Stimulated activated CD8-positive, alpha-beta memory T cell treated with anti-CD3 and anti-CD28 coated beads, Interleukin-7, amount 100 ng/mL, for 1 hour (primary cell): ENCODE measurements at places on chromosomes 4 and X.

DNA sequence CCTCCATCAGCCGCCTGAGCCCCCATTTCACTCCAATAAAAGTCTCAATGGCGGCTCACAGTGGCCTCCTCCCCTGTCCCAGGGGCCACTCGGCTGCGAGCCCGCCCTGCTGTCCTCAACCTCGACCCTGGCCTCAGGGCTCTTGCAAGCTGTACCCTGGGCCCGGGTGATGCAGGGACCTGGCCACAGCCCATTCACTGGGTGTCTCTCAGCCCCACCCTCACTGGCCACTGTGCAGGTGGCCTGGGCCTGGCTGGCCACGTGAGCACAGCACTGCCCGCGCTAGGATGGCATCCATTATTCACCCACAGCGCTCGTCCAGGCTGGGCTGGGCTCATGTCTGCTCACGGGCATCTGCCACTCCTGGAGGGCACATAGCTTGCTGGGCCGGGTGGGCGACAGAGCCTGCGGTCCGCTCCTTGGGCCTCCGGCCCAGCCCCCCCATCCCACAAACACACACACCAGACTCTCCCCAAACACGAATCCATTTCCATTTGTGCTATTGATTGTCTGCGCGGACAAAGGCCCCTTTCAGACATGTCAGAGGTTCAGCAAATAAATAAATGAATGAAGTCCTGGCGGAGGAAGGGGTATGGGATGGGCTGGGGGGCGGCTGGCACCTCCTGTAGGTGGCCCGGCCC, 16.5 kb upstream of the FGFR3 start:
- no peak for DNase-seq

DNA sequence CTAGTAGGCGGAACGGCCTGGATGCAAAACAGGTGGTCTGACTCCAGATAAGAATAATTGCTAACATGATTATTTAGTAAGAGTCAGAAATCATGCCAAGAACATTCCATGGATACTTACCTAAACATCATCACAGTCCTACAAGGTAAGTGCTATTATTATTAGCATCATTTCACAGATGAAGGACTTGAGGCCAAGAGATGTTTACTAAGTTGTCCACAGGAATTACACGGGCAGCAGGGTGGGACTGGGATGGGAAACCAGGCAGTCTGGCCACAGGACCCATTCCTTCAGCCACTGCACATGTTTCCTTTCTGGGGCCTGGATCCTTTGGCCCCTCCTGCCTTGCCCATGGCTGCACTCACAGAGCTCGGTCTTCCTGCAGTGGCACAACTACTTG, 48.3 kb downstream of the ANAPC4 start:
- no peak for DNase-seq

GRCh38 chr4:148021686-148022085, 289.8 kb downstream of the ARHGAP10 start:
- DNase-seq = no peak

DNA sequence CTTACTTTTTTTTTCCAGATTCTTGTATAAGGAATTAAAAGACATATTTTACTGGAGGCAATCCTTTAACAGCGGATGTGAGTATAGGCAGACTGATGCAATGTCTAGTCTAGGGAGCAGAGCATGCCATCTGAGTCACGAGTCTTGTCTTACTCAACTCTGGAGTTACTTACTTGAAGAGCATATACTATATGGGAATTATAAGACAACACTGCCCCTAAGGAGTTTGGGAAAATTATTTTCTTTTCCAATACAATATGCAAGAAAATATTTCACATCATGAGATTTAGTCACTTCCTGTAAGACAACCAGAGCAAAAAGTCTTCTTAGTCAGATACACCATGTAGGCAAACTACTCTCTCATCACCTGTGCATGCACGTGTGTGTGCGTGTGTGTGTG, 537.3 kb upstream of the FTHL17 start:
- DNase-seq = no peak
